ENCODE measurements at places on chromosomes 7 and 10.

- no peak for DNase-seq
Observed at GRCh38 chr7:21743493-21743892, 200.7 kb downstream of the DNAH11 start.

DNA sequence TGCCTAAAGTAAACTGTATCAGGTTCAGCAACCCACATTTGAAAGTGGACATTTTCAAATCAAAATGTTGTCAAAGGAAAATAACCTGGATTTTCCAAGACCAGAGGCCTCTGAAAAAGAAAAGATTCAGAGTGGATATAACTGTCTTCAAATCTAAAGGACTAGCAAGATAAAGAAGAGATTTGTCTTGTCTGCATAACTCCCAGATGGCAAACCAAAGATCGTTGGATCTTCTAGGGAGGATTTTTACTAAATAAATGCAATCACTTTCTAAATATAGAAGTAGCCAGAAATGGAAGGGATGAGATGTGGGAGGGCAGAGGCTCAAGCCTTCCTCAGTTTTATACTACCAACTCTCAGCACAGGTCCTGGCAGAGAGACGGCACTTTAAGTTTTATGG is 39.0 kb downstream of the CABCOCO1 start:
- DNase-seq = no peak

GRCh38 chr7:70728872-70729552 is 402.9 kb upstream of the GALNT17 start:
- no peak for DNase-seq

GRCh38 chr10:114174695-114175188 is 739 bp upstream of the CCDC186 start:
- no peak for DNase-seq

- DNase-seq = no peak
Observed at GRCh38 chr7:155953781-155954549, 141.7 kb upstream of the SHH start.
